NCI-H774 (cell line): ENCODE measurements at places on chromosomes 4 and X.

- no peak for DNase-seq
Observed at GRCh38 chr4:52369649-52370048, 289.5 kb downstream of the USP46 start.

DNA sequence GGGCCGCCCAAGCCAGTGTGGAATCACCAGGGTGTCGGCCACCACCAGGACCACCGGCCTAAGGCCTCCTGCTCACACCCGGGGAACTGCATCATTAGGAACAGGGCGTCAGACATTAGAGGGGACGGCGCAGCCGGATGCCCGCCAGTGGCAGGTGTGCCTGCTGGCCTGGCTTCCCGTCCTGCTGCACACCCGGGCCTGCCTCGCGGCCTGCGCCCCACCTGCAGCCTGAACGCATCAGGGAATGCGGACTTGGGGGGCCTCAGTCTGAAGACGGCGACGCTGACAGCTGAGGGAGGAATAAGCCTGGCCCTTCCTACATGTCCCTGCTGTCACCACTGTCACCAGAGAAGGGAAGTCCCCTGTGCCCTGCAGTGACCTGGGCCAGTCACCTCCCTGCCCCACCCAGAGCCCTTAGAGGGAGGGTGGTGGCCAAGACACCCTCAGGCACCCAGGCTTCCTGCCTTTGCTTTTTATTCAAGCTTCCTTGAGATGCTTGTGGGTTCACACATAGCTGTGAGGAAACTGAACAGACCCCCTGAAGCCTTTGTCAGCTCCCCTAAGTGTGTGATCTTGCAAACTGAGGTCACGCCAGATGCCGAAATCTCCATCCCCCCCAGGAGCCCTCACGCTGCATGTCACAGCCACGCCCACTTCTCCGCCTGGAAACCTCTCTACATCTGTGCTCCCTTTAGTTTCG, 3.2 kb downstream of the DGKQ start:
- no peak for DNase-seq

GRCh38 chr4:179123084-179123483, 1680.8 kb upstream of the AGA start:
- DNase-seq: no peak

GRCh38 chrX:68490644-68491043, 8.2 kb upstream of the YIPF6 start:
- no peak for DNase-seq

GRCh38 chrX:136138939-136139338, 8.4 kb upstream of the FHL1 start:
- no peak for DNase-seq

DNA sequence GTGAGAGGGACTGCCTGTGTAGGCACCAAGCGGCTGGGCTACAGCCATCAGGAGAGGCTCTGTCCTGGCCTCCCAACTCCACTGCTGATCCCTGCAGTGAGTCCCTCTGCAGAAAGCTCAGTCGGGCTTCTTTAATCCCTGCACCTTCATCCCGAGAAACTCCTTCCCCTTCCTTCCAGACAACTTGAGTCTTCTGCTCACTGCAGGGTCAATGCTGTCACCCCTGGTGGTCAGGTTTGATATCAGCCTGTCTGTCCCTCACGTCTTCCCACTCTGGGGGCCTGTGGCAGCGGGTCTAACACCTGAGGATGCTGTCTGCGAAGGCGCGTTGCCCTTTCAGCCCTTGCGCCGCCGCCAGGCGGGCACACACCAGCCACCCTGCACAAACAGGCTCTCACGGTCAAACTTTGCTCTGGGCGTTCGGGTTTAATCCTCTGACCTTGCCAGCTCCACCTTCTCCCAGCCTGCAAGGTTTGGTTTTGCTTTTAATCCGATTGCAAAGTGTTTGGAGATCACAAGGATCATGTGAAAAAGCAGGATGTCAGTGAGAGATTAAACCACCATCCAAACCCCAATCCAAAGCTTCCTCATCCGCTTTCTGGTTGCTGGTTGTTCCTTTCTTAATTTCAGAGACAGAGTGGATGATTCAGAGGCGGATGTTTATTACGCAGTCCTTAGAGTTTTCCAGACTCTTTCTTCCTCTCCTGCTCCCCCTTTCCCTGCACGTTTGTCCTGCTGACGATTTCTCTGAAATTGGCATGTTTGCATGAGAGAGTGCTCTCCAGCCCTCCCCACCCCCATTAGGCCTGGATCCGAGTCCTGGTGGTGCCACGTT, 74.8 kb upstream of the SLC34A2 start:
- no peak for DNase-seq
